Hematopoietic multipotent progenitor cell (in vitro differentiated cells): ENCODE measurements at places on chromosomes 2 and 18. TPM values are rescaled to one million over a fixed set of nuclear protein-coding genes. Genes with fewer than 3 reads are reported as not detected.

SERPINB4 gene
- not detected for total RNA-seq

GRCh38 chr2:219124381-219125110 lies 36.1 kb downstream of the NHEJ1 start:
- DNase-seq, result no peak

DNA sequence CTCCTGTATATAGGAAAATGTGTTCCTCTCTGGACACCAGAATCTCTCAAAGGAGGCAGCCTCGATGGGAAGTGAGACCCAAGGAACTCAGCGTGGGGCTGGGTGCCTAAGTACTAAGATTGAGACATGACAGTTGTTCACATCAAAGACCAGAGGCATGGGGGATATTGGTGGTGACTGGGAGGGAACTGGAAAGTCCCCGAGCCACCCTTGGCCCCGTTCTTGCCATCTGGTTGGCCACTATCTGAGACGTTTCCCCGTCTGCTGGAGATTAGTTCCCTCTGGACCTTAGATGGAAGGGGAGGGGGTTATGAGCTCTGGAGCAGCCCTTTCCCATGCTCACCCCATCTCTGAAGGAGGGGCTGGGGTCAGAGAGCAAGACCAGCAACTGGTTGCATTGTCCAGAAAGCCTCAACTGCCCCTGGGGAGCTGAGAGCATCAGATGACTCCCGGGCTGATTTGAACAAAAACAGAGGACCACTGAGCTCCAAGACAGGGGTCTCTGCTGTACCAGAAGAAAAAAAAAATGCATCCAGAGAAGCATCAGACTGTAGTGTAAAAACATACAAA lies 11.8 kb downstream of the FBLN7 start:
- DNase-seq, result no peak

DNA sequence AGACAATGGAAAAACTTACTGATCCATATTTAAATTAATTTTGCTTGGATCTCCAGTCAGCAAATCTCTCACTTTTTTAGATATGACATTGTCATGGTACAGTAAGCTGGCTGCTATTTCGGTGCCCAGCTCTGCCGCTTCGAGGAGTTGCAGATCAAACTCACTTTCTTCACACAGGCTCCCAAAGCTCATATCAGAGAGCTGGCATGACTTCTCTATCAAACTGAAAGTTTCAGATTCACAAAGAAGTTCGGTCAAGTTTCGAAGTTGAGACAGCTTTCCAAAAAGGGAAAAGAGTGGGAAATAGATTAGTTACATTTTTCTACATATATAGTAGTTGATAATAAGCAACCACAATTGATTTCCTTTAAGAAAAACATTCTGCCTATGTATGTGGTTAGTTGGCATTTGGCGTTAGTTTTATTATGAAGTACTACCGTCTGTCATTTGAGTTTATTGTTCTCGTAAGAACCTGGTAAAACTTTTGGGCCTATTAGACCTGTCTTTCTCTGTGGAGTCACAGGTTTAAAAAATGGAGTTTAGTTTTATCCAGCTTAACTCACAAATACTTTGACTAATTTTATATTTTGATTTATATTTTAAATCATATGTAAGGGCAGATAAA lies 118.8 kb downstream of the ABCA12 start:
- DNase-seq, result no peak

GDF7 gene
- total RNA-seq, result 2.2 TPM

GRCh38 chr2:168178520-168179324 lies 68.7 kb downstream of the STK39 start:
- DNase-seq, result no peak

OR6B2 gene
- not detected for total RNA-seq

- DNase-seq, result no peak
Observed at GRCh38 chr2:37471994-37472393, 127.6 kb downstream of the QPCT start.

ALLC gene
- not detected for total RNA-seq

- no peak for DNase-seq
Observed at GRCh38 chr2:165631089-165631488, 161.6 kb downstream of the CSRNP3 start.

DNA sequence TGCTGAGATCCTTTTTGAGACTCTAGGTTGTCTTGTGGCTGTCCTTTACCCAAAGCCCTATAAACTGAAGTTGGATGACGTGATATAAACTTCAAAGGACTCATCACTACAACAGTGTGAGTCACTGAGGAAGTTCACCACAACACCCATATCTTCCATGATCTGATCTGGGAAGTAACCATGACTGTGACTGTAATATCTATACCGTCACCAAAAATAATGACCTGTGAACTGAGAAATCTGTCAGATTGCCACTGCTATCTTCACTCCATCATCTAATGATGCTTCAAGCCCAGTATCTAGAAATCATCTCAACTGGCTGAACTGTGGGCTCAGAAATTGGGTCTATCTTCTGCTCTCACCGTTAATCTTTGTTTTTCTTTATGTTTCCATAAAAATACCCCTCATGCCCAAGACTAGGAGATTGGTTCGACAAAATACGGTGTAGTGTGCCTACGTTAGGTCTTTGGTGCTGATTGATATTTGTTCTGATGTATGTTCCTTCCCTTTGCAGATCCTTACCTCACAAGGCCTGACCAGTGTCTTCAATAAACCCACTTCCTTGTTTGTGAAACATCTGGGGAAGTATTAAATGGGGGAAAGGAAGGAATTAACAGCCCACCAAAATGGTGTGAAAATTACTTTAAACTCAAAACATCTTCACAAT lies 78.2 kb downstream of the MYL12B start:
- no peak for DNase-seq

- DNase-seq, result no peak
Observed at GRCh38 chr18:51020536-51020935, 9.5 kb upstream of the SMAD4 start.

HMSD gene
- not detected for total RNA-seq

- DNase-seq, result no peak
Observed at GRCh38 chr2:103445347-103445746, 683.5 kb downstream of the TMEM182 start.

NPHP1 gene
- 1.1 TPM for total RNA-seq

DNA sequence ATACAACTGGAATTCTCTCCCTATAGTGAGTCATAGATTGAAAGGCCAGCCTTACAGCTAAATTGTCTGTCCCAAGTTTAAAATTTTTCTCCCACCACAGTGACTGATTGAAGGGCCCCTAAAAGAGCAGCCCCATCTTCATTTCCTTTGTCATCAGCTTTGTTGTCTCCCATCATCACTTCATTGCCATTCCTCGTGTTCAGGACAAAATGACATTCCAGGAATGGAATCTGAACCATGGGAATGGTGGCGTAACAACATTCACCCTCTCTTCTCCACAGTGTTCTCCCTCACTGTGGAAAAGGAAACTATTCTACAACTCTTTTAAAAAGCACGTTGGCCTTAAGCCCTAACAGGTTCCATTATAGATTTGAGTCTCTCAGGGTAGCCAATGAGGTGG lies 52.1 kb downstream of the PSTPIP2 start:
- DNase-seq, result no peak
